Lung microvascular endothelial cell (primary cell): ENCODE measurements at places on chromosomes 11 and 22.
A peak's percentile ranks its signal among the peaks of the same experiment; 100 is the strongest.

DNA sequence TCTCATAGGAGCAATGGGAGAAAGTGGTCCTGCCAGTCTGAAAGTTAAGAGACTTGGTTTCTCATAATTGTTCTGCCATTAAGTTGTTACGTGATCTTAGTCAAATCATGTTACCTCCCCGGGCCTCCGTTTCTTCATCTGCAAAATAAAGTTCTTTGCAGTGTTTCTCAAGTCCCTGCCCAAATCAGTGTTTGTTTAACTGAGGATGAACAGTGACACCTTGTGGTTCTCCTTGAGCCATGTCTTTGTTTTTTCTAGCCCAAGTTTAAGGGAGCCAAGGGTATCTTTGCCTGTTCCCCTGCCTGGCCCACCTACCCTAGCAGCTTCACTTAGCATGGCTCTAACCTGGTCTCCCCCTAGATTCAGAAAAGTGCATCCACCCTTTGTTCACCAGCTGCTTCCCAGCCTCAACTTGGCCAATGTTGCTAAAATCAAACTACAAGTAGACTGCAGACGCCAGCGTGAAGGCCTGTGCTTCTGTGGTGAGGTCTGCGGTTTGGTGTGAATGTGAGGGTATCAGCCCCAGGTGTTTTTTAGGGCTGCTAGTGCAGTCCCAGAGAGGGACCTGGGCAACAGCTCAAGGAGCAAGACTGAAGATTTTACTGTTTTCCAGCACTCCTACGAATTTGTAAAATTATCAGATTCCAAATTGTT, 35.5 kb downstream of the FZD4 start:
- peak; percentile 72 for DNase-seq

GRCh38 chr11:65045728-65046127, 4.7 kb downstream of the SAC3D1 start:
- no peak for DNase-seq

DNA sequence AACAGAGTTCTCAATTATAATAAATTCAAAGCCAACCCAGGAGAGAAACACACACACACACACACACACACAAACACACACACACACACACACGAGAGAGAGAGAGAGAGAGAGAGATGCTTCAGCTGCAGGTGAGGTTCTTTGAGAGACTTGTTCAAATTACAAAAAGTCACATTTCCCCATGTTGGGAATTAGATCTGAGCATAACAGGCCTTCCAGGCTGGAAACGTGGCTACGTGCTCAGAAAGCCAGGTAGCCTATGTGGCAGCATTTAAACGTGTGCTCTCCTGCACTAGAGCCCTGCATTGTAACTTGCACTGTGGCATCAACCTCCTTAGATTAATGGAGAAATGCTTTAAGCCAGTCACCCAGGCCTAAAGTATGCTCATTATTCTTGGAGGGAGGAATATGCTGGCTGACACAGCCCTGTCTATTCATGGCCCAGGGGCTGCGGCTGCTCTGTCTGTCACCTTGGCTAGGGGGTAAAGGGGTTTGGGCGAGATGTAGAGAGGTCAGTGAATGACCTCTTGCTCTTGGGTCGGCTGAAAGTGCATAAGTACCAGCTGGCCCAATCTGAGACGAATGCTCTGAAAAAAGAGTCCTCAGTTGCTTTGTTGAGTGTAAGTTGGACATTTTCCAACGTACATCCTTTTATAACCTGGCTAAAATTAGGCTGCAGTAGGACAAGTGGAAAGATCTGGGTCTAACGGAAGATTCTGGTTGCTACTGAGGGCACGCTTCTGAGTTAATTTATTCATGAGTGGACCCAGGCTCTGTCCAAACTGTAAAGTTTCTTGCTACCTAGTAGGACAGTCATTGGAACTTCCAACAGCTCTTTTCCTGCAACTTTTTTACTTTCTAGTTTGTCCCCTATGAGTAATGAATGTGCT, 171.1 kb upstream of the SEZ6L start:
- DNase-seq = no peak

GRCh38 chr11:117759305-117759704, 37.7 kb downstream of the DSCAML1 start:
- DNase-seq = no peak

DNA sequence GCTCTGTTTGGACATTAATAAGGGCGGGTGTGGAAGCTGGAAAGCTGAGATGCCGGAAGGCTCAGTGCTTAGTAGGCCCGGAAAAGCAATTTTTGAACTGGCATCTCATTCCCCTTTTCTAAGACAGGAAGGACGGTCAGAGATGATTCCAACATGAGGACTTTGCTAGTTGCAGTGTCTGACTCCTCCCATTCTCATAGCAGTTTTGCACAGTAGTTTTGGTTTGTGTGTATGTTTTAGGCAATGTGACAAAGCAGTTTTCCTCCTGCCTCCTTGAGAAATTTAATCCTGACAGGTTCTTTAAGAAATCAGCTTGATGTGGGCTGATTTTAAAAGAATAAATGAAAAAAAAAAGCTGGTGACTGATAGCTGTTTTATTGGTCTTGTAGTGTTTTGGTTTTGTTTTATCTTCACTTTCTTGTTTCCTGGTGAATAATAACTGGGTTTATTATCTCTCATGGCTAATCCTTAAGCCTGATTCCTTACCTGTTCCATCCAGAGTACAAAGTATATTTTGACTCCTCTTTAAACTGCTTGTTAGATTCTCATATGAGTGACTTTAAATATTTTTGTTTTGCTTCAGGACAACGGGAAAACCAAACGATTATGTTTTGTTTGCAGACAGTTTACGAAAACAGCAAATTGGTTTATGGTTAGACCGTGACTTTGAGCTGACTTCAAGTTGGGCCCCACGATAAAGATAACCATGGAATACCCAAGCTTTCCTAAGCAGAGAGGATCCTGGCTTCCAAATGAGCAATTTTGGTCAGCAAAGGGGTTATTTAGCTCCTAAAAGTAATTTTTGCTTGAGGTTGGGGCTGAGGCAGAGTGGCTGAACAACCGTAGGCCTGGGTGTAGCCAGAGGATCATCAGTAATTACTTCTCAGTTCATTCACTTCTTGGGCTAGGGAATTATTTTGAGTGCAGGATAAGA, 3.4 kb downstream of the PTPRJ start:
- DNase-seq = no peak

- no peak for DNase-seq
Measured at GRCh38 chr11:2262301-2263070, 7.9 kb downstream of the ASCL2 start.

- no peak for DNase-seq
Measured at GRCh38 chr11:6734616-6735015, 37.2 kb downstream of the OR2AG2 start.

DNA sequence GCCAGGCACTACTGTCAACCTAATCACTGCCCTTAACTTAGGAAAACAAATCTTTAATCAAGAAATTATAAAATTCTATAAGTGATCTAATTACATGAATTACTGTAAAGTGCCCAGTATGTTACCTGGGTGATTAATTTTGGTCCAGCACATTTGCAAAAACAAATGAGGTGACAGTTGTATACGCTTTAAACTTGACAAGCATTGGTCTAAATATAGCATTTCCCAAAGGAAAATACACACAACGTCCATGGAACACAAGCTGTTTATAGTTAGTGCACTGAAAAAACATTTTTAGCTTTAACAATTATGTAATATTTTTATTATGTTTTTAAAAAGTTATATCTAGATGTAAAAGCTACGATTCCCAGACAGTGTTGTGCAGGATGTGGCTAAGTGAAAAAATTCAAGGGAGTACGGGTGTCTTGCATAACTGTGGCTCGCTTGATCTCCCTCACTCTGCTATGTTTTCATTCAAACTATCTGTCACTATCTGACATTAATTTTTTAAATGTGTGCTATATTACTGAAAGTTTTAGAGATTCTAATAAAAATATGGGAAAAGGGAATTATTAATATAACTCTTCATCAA, 38.8 kb downstream of the PGR start:
- no peak for DNase-seq

DNA sequence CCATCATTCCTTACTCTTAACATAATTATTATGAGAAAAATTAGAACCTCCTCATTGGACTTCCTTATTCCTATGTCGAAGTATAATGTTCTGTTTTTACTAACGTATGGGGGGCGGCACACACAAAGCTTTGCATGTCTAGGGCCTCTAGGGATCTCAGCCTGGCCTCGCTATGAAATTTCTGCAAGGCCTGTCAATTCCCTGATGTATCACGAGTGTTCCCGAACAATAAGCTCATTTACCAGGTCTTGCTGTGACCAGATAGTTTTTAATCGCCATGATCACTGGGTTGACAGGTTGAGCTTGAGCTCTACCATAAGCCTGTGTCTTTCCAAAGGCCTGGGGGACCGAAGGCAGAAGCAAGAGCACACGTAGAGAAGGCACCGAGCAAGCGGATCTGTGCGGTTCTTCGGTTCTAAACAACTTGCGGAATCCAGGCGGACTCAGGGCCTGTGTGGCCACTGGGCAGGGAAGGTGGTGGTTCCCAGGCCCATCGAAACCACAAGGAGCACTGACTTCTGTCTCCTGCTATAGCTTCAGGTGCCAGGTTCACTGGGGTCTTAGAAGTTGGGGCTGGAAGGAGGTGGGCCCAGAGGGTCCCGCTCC, 10.4 kb upstream of the FXYD2 start:
- no peak for DNase-seq

DNA sequence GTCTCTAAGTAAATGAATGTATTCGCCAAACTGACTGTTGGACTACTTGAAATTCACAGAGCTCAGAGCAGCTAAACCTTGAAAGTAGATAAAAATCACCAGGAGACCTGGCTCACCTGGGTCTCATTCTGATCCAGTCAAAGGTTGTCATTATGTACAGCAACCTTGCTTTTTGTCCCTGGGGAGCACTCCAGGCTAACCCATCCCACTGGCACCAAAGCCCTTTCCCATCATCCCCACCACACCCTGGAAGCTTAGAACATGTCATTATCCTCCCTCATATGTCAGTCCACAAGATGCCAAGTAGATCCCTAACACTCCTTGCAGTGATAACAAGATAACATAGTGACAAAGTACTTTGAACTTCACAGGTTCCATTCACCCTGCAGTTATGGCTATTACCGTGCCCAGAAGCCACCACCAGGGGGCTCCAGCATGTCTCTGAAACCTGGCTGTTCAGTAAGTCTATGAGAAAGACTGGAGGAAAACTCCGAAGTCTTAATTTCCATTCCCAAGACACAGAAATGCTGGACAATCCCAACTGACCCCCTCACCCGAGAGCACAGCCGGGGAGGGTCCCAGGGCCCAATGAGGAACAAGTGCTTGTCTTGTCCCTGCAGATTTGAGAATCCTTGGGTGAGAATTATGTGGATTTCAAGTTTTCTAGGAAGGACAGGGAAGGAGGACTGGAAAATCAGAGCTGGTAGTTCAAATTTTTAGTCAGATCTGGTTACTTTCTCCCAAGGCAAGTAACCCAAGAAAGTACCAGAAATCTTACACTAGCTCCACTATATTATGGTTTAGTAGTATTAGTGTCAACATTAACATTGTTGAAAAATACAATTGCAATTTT, 43.0 kb upstream of the USP47 start:
- DNase-seq = peak; percentile 77

GRCh38 chr11:46712874-46713576, 6.0 kb upstream of the F2 start:
- DNase-seq = no peak

- no peak for DNase-seq
Measured at GRCh38 chr22:39597236-39597869, 26.8 kb downstream of the CACNA1I start.

GRCh38 chr11:2138068-2138430, 1.1 kb downstream of the IGF2 start:
- no peak for DNase-seq

DNA sequence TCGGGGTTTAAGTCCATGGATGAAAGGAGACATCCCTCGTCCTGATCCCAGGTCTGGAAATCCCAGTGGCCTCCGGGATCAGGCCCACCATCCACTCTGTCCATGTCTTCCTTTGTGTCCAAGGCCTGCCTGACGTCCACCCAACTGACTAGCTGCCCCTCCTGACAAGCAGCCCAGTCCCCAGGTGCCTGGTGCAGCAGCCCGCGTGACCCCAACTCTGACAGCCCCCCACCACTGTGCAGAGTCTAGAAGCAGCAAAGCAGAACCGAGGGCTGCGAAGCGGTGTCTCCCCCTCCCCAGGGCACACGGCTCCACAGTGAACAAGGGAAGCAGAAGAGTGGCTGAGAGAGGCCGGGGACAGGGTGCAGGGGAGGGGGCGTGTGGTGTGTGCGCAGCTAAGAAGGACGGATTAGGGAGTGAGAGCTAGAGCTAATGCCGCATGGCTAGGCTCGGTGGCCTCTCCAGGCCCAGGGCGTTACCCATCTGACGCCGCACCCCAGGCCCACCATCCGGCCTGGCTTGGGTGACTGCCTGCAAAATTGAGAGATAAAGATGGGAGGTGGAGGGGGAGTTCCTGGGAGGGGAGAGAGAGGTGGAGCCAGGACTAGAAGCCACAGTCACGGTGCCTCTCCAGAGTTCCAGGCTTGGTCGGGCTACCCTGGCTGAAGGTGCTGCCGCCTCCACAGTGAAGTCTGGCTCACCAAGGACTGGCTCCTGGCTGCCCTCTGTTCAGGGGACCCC, 16.6 kb upstream of the BAIAP2L2 start:
- no peak for DNase-seq

DNA sequence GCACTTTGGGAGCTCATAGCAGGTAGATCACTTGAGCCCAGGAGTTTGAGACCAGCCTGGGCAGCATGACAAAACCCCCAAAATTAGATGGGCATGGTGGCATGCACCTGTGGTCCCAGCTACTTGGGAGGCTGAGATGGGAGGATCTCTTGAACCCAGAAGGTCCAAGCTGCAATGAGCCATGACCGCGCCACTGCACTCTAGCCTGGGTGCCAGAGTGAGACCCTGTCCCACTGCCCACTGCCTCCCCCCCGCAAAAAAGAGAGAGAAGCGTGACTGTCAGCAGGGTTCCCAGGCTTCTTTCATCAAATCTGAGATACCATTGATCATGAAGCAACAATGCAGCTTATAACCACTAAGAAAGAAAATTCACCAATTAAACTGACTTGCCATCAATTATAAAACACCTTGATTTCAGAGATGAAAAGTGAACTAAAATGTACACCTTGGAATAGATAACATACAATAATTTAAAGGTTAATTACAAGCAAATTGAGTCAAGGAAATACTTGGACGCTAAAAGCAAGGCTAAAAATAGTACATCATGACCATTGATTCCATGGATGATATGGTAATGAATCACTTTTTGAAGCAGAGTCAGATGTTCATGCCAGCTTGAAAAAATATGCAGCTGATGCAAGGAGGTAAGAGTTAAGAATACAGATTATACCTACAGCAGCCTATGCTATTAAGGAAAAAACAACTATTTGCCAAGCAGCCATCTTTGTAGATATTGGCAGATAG, 90.8 kb upstream of the ALKBH3 start:
- peak; percentile 51 for DNase-seq

DNA sequence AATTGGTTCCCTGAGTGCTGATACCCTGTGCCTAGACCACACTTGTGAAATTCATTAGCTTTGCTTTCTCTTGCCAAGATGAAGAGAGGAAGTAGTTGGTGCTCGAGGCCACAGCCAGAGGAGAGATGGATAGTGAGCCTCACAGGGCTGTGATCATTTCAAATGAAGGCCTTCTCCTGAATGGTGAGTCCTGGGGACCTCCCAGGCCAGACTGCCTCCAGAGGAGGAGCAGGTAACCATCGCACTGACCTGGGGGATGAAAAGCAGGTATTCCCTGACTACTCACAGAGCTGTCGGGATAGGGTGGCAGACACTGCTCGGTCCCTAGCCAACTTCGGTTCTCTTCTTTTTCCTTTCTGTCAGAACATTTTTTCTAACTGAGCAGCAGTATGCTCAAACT, 4.8 kb upstream of the FXYD6 start:
- DNase-seq = no peak

GRCh38 chr11:86443415-86443814, 68.7 kb downstream of the CCDC81 start:
- no peak for DNase-seq

- no peak for DNase-seq
Measured at GRCh38 chr11:23606191-23606590, 745.9 kb upstream of the CCDC179 start.
